Activated CD8-positive, alpha-beta memory T cell treated with anti-CD3 and anti-CD28 coated beads for 1 hour (primary cell): ENCODE measurements at places on chromosomes 5 and 9.

GRCh38 chr5:44714871-44715561 is 93.7 kb upstream of the MRPS30 start:
- no peak for DNase-seq

- DNase-seq = no peak
These were observed 1.4 kb downstream of the COL23A1 start for GRCh38 chr5:178588769-178589168.

DNA sequence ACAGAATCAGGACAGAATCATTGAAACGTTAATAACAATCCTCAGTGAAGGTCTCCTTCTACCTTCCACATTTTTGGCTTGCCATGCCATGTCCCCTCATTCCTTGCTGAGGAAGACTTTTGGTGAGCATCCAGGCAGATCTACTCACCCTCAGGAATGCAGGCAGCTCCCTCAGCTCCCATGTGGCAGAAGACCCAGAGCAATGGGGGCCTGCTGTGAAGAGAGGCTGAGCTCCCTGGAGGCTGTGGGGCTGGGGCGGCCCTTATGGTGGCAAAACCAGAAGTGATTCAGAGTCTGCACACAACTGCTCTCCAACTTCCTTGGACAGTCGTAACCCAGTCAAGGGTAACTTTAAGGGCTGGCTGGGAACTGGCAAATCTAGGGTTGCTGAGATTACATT is 247.2 kb upstream of the EFNA5 start:
- no peak for DNase-seq

DNA sequence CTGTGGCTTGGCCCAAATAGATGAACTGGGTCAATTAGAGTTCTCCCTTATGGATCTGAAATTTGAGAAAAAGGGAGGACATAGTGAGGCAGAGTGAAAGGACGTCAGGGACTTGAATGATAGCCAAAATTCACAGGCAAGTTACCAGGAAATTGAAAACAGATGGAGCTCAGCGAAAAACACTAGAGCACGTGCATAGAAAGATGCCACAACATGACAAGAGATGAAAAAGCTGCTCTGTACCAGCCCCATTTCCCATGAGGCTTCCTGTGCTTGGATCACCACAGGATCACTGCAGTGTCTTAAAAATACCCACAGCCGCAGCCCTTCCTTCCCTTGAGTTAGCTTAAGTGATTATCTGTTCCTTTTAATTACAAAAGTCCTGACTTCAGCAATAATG is 39.0 kb upstream of the HOMER1 start:
- DNase-seq = no peak

DNA sequence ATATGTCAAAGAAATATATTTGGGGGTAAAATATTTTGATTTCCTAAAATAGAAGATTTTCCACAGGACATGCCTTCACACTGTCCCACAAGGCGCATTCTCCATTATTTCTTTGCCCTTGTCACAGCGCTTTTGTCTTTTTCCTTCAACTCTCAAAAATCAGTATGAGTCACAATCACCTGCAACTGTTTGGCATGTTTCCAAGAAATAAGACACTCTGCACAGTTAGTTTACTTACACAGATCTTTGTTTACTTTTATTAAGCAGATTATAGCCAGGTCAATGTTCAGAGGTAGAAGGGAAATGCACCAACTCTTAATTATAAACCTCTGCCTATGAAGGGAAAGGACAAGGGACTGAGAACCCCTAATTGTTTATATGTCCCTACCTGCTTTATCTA is 9.5 kb downstream of the CEMIP2 start:
- DNase-seq = no peak

GRCh38 chr9:73543727-73544126 is 392.1 kb downstream of the ANXA1 start:
- DNase-seq = no peak

DNA sequence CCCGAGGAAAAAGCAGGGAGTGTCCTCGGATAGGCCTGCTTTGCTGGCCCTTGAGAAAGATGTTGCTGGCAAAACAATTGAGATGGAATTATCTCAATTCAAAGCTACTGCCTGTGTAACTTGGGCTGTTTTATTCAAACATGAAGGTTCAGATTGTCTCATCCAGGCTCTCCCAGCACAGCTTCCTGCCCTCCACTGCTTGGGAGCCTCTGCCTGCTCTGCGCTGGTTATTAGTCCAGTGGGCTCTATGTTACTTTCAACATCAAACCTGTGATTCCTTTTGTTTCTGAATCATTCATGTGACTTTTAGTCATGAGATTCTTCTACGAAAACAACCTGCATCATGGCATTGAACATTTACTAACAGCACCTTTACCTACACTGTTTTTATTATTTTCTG is 123.2 kb downstream of the SNCAIP start:
- DNase-seq = no peak

- no peak for DNase-seq
These were observed 27.4 kb downstream of the BICD2 start for GRCh38 chr9:92737216-92737606.

GRCh38 chr5:34869256-34869655 is 30.3 kb downstream of the TTC23L start:
- no peak for DNase-seq

DNA sequence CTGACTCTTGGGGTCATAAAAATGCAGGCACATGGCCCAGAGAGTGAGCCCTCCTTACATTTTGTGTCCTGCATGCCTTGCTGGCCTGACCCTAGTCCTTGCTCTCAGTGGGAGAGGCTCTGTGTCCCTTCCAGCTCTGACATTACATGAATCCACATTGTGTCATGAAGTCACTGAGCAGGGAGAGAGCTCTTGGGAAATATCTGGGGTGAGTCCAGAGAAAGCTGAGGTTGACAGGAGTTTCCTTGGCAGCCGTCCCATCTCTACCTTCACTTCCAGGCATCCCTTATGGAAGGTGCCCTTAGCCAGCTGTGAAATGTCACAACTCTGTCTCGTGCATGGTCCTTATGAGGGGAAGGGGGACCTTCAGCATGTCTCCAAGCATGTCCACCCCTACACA is 41.0 kb downstream of the FAT2 start:
- no peak for DNase-seq

DNA sequence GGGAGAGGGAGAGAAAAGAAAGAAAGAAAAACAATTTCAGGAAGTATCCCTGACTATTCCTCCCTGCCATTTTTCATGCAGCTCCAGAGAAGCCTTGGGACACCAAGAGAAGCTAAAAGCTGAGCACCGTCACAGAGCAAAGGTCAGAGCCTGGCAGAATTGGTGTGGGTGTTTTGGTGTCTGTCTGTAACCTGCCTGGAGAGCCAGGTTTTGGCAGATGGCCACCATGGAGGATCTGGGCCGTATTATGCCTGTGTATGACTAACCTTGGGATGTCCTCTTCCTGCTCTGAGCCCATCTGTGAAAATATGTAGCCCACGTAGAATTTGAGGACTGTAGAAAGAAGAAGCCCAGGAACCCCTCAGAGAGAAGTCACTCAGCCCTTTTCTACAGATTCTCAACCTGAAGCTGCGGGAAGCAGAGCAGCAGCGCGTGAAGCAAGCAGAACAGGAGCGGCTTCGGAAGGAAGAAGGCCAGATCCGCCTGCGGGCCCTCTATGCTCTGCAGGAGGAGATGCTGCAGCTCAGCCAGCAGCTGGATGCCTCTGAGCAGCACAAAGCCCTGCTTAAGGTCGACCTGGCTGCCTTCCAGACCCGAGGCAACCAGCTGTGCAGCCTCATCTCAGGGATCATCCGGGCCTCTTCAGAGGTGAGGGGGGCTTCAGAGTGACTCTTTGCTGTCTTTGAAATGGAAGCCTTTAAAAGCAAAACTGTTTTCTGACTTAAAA is 18.8 kb downstream of the GLE1 start:
- DNase-seq = no peak

DNA sequence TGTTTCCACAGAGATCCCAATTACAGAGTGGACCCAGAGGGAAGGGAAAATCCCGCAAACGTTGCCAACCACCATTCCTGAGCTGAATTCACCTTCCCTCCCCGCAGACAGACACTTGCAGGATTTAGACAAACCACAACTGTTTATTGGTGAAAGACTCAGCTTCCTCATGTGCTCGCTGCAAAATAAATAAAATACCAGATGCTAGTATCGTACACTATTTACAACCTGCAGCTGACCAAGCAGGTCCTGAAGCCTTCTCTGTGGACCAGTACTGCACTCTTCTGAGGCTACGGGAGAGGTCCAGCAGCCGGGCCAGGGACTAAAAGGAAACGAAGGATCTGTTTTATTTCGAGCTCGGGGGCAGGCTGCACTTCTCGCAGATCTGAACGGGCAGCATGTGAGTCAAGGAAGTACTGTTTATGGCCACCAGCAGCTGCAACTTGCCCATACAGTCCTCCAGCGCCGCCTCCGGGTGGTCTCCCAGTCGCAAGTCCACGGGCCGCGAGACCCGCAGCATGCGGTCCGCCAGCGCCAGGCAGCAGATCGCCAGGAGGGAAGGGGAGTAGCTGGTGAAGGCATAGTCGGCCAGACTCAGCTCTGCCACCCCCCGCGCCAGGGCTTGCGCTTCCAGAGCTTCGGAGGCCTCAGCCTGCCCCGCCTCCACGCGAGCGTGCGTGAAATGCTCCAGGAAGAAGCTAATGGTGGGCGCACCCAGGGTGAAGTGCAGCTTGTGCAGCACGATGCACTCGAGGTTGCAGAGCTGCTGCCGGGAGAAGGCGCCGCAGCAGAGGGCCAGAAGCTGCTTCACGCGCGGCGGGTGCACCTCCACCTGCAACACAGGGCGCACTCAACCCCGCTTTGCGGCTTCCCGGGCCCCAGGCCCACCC is 2.1 kb downstream of the CCNO start:
- no peak for DNase-seq

- DNase-seq = no peak
These were observed 119.7 kb downstream of the CETN3 start for GRCh38 chr5:90289837-90290236.

DNA sequence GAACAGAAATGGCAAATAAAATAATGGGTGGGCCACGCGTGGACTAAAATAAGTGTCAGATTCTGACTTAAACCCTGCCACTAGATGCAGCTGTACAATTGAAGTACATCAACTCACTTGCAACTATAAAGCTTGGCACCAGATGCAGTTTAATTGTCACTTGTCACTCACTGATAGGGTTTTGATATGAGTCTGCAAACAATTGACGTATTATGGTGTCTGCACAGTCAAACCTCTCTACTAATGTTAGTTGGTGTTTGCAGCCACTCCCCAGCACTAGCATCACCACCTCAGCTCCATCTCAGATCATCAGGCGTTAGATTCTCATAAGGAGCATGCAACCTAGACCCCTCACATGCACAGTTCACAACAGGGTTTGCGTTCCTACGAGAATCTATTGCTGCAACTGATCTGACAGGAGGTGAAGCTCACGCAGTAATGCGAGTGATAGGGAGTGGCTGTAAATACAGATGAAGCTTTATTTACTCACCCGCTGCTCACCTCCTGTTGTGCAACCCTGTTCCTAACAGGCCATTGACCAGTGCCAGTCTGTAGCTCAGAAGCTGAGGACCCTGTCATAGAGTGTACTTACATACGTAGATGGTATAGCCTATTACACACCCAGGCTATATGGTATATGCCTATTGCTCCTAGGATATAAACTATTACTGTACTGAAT is 72.1 kb upstream of the SEMA6A start:
- DNase-seq = no peak

- DNase-seq = no peak
These were observed 33.4 kb upstream of the BARHL1 start for GRCh38 chr9:132548751-132549640.

GRCh38 chr9:27673641-27674040 is 100.4 kb upstream of the C9orf72 start:
- no peak for DNase-seq

DNA sequence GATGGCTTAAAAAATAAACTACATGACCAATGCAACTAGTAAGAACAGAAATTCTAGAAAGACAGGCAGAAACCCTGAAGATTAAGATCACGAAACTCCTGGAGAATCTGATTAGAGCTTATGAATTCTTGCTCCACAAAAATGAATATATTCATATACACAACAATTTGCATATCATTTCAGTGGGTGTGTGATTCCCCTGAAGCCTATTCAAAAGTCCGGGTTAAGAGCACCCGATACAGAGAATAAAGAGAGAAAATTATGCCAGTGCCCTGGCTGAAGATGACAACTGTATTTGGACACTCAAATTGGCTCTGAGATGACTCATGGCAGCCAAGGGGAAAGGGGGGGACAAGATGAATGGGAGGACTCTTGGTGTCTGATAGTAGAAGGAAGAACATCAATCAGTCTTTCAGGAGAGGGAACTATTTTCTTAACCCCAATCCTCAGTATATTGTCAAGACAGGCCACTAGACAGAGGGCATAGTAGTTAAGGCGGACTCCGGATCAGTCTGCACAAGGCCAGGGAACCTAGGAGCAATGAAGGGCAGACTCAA is 6.0 kb downstream of the TMOD1 start:
- no peak for DNase-seq

DNA sequence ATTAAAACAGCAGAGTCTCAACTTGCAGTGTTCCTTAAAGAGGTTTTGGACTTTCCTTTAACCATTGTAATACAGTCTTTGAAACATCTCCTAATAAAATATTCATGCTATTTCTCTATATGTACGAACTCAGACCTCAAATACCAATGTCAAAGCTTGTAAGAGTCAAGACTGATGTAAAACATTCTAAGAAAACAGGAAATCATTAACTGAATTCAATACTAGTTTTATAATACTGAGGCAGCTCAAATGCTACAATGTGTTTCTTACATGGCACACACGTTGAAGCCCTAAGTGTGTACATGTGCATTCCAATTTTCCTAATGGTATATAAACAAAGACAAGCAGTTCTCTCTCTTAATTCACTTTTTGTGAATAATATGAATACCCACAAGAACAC is 11.6 kb downstream of the PSIP1 start:
- no peak for DNase-seq

GRCh38 chr5:31231177-31231838 is 37.8 kb downstream of the CDH6 start:
- DNase-seq = no peak

DNA sequence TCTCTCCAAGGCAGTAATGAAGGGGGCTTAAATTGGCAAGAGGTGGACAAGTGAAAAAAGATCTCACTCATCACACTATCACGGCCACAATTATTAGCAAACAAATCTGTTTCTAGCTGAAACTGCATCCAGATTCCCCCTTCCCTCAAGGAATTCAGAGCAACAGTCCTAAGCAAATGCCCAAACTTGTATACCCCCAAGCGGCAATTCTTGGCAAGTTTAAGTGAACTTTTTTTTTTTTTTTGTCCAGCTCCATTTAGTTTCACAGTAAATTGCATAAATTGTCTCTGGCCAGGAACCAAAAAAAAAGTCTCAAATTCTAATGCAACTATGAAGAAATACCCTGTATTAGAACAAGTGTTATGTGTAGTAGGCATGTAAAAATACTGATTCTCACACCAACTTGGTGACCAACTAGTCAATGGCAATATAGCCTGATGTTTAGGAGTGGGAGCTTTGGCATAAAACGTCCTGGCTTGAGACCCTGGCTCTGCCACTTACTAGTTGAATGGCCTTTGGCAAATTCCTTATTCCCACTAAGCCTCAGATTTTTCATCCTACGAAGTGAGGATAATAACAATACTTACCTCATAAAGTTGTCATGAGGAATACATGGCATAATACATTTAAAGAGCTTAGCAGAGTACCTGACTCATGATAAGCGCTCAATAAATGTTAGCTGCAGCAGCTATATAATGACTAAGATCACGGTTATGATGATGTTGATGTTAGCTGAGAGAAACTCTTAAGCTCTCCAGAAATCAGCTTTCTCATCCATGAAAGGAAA is 193.2 kb downstream of the ADAMTSL1 start:
- no peak for DNase-seq

GRCh38 chr5:169875731-169876130 is 104.6 kb downstream of the INSYN2B start:
- no peak for DNase-seq

- DNase-seq = no peak
These were observed 405.4 kb downstream of the DMAC1 start for GRCh38 chr9:7394002-7394774.

- DNase-seq = no peak
These were observed 47.5 kb downstream of the SERINC5 start for GRCh38 chr5:80208381-80208780.
